ENCODE measurements at places on chromosomes 7 and 10.
A peak's percentile ranks its signal among the peaks of the same experiment; 100 is the strongest.

DNA sequence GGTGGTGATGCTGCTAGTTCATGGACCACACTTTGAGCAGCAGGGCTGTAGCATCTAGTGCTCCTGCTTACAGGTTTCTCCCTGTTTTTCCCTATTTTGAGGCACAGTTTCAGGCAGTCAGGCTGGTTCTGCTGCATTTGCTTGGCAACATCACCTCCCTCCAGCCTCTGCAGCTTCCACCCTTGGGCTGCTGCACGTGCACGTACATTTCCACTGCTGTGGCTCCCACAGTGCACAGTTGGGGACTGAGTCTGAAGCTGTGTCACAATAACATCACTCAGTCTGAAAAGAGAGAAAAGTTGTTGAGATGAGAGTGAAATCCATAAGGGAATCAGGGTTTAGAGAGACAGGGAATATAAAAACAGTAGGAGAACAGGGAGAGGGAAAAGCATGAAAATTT lies 230.7 kb upstream of the FZD1 start:
- DNase-seq = no peak

- DNase-seq = peak; percentile 84
Observed at GRCh38 chr10:650886-651615, 38.4 kb downstream of the DIP2C start.

- no peak for DNase-seq
Observed at GRCh38 chr10:128060341-128061250, 65.6 kb downstream of the MKI67 start.

DNA sequence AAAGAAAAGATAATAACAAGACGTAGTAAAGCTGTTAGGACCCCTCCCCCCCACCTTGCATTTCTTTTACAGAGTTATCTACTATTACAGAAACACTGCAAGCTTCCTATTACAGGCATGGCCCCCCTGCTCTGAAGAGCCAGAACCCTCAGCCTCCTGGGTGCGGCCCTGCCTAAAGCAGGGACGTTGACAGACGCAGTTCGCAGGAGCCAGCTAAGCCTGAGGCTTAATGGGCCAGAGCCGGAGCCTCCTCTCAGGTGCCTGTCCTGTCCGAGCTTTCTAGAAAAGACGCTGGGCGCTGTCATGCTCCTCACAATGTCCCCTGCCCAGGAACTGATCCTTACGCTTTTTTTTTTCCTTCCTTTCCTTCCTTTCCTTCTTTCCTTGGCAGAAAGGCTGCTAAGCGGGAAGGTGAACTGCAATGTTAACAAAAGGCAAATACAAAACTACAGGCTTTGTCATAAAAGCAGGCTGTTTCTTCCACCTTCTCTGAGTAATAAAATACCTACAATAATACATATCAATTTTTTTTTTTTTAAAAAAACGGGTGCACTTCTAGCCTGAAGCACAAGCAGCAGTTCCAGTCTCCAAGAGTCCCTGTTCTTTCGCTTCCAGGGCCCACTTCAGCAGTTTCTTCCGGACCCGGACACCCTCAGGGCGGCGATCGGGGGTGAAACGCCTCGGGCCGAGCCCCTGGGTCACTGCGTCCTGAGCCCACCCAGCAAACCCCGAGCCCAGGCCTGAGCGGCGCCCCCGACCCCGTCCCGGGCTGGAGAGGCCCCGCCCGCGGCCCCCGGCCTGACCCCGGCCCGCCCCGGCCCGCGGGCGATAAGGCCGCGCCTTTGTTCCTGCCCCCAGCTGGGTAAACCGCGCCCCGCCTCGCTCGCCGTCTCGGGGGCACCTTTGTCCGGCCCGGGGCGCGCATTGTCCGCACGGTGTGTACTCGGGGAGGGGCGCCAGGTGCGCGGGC lies 11.2 kb downstream of the MNX1 start:
- DNase-seq = no peak

GRCh38 chr10:101107771-101108170 lies 23.3 kb upstream of the TLX1 start:
- DNase-seq = no peak

- DNase-seq = no peak
Observed at GRCh38 chr10:86086418-86086817, 280.2 kb downstream of the GRID1 start.

- peak; percentile 53 for DNase-seq
Observed at GRCh38 chr7:114081606-114082425, 163.0 kb upstream of the PPP1R3A start.

Data from EH (cell line).